ENCODE measurements at places on chromosomes 16 and 17.

DNA sequence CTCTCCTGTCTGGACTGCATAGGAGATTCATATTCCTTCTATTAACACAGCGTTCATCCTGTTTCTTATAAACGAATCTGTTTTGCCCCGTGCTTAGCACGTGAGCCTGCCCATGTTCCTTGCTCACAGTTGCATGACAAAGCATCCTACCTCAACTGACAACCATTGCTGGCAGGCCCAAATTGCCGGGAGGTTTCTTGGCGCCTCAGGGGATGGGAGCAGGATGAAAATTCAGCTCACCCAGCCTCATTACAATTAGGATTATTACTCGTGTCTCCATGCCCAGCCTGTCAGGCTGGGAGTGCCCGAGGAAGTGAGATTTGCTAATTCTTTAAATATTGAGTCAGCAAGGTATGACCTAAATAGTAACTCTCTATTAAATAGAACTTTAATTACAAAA lies 36.7 kb upstream of the HELZ start:
- no peak for DNase-seq

- DNase-seq: no peak
Observed at GRCh38 chr17:27895123-27895895, 2.1 kb upstream of the LYRM9 start.

DNA sequence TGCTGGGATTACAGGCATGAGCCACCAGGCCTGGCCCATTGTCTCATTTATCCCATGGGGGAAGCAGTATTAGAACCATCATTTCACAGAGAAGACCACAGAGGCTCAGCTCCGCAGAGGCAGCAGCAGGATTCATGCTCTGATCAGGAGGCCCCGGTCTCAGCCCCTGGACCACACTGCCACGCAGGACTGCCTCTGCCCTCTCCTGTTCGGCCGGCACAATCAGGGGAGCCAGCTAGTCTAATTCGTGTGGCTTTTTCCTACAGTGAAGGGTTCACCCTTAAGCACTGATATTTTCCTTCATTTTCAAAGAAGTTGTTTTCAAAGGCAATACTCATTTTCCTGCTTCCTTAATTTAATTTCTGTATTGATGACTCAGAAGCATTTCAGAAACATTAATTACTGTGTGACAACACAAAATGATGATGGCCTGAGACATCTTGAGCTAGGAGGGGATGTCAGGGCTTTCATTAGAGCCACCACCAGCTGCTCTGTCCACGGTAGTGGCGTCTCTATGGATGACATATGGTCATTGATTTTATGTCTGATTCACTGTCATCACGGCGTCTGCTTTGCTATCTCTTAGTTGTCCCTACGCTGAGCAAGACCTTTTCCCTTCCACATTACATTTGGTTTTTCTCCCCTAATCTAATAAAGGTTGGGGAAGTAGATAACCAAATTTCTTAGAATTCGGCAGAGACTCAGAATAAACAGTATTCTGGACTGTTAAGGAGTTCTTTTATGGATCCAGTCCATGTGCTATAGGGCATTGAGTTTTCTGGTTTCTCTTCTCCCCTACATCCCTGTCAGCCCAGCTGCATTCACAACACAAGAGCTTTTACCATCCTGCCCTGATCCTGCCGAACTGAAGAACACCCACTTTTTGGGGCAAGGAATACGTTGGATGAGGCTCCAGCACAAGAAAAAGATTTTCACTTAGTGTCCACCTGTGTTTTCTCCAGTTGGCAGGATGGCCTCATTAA lies 314.0 kb downstream of the SLC39A11 start:
- no peak for DNase-seq

DNA sequence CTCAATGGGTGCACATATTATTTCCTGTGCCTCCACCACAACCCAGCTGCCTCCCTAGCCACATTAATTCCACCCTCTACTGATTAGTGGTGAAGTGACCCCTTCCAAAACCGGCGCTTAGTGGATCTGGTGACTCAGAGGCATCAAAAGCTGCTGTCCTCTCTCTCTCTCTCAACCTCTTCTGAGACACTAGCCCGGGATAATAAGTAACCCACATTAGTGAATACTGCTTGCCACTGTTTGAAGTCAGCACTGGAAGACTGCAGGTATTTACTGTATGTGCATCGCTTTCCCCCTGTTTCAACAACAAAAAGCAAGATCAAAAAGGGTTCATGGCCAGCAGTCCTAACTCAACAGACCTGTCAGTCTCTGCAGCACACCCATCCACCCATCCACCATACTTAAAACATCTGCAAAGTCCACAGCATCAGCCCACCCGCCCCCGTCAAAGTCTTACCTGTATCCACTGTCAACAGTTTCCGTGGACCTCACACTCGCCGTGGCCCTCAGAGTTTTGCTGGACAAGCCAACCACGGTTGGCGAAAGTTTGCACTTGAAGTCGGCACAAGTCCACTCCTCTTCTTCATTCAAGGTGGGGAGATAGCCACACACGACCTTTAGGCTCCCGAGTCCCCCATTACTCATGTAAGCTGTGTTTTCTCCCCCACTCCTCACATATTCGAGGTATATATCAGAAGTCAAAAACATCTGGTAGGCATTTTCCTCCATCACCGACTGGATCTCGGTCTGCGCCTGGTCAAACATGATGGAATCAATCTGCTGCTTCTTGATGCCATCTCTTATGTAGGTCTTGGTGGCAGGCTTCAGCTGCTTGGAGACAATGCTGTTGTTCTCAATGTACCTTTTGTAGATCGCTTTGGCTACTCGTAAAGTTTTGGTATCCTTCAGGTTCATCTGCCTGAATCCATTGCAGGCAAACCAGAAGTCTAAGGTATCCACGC lies 3.8 kb downstream of the AXIN2 start:
- DNase-seq: peak; percentile 19

- no peak for DNase-seq
Observed at GRCh38 chr16:85652431-85653221, 36.1 kb downstream of the GINS2 start.

GRCh38 chr17:3735515-3735914 lies 11.8 kb downstream of the HASPIN start:
- no peak for DNase-seq

DNA sequence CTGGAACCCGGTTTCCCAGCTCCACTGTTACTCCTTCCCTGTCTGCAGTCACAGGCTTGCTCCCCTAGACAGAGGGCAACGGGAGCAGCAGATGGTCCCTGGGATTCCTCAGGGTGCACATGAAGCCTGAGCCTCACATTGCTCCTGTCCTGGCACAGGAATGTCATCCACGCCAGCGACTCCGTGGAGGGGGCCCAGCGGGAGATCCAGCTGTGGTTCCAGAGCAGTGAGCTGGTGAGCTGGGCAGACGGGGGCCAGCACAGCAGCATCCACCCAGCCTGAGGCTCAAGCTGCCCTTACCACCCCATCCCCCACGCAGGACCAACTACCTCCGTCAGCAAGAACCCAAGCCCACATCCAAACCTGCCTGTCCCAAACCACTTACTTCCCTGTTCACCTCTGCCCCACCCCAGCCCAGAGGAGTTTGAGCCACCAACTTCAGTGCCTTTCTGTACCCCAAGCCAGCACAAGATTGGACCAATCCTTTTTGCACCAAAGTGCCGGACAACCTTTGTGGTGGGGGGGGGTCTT lies 1.6 kb upstream of the DECR2 start:
- no peak for DNase-seq

- DNase-seq: no peak
Observed at GRCh38 chr17:80873307-80873951, 118.2 kb upstream of the CHMP6 start.

DNA sequence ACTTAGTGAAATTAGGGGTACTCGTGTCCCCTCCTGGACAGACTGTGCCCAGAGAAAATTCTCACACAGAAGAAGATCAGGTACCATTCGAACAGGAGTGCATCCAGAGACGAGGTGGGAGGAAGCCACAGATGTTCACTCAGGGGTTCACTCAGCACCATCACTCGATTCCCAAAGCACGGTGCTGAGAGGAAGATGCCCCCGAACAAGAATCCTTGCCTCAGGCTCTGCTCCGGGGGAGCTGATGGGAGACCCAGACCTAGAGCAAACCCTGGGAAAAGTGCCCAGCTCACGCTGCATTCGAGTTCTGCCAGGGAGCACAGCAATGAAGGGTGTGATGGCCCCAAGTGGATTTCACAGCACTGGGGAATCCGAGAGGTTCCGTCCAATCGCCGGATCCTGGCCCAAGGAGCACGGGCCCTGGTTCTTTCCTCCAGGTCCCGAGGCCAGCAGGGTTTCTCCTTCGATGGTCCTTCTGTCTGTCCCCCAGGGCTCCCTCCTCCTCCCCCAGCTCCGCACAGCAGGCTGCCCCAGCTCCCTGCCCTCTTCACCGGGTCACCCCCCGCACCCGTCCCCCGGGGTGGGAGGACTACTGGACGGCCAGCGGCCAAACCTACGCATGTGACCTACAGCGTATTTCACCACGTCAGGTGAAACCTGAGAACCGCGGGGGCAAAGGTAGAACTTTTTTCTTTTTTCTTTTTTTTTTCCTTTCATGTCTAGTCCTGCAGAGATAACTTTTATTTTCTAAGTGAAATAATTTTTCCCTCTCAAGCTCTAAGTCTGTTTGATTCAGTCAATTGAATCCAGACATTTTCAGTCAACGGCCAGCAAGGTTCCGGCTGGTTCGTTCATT lies 10.2 kb upstream of the UBE2I start:
- no peak for DNase-seq

DNA sequence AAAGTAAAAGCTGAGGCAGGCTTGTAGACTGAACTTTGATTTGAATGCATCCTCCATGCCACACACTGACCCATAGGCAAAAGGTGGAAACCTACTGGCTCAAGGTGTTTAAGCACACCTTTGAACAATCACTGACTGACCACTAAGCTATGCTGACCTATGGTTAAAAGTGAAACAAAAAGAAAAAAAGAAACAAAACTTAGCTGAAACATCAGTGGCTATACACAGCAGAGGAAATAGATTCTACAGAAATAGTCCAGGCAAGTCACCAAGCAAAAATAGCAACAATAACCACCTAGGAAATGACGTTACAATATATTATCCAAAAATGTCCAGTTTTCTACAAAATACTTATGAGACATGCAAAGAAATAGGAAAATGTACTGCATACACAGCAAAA lies 60.2 kb downstream of the RPGRIP1L start:
- DNase-seq: no peak

DNA sequence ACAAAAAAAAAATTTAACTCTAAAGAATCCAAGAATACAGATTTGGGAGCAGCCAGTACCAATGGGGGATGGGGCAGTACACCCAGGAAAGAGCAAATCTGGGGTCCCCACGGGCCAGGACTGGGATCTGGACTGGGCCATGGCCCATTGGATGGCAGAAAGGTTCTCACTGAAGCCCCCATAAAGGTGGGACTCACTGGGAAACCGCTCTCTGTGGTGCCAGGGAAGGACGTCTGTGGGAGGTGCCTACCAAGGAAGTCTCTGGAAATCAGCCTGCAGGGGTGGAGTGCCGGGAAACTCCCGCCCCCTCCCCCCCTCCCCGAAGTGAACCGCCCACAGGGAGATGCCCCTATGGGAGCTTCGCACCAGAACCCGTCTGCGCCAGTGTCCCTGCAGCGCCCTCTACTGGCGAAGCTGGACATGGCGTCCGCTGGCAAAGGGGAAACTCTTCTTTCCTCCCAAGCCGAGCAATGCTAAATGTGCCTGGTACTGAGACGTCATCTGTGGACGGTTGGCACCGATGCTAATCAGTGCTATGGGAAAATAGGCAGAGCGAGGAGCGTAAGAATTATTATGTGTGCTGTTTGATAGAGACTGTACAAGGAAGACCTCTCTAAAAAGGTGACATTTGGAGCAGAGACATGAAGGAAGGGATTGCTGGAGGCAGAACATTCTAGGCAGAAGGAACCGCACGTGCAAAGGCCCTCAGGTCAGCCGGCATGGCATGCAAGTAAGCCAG lies 671.1 kb downstream of the WWOX start:
- DNase-seq: peak; percentile 85

DNA sequence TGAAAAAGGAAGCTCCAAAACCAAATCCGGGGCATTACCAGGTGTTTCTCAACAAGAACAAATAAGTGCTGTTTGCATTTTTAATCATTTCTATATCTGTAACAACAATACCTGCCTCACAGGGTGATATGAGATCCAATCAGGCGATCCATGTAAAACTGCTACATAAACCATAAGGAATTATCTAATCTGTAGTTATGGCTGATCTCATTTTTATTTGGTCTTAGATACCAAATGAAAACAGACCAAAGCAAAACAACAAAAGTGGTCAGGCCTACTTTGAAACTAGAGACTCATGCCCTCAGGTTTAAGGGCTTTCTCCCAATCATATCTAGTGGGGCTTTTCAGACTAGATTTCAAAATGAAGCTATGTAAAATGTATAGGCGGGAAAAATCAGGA lies 28.3 kb downstream of the XPO6 start:
- DNase-seq: no peak

- no peak for DNase-seq
Observed at GRCh38 chr16:21128991-21129390, 21.7 kb downstream of the DNAH3 start.

DNA sequence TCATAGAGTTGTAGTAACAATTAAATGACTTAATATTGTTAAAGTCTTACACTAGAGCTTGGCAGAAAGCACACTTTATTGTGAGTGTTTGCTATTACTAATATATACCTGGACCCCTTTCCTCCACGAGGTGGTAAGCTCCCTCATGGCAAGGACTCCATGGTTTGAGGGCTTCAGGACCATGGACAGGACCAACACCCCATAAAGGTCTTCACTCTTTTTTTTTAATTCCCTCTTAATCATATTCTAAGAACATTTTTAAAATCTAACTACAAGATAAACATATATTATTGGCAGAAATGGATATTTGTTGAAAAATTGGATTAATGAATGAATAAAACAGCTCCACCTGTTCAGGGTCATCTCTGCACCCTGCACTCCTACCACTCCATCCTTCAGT lies 154.5 kb downstream of the CBLN1 start:
- no peak for DNase-seq

DNA sequence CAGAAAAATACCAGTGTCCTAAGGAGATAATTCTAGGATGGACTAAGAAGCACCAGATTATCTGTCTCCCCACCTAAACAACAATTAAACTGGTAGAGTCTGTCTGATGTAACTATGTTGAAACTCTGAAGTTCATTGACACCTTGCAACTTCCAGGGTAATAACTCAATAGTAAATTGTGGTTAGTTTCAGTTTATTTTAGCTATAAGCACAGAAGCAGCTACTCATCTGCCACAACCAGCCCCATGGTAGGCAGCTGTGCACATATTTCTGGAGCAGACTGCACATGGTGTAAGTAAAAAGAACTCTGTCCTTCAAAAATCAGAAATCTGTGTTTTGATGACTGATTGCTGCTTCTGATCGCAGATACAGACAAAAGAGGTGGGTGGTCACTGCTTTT lies 852.1 kb downstream of the CDH11 start:
- no peak for DNase-seq

Measured in T-helper 9 cell (primary cell).